ENCODE measurements at places on chromosomes 12 and 14.

- H3K4me1 ChIP-seq: peaks cover 36% of the 10 kb centered on the region
- peak overlapping the region; percentile 90 for H3K27ac ChIP-seq
- no peak overlapping the region for H3K4me3 ChIP-seq
- H3K27me3 ChIP-seq: no peaks in the 10 kb centered on the region
- H3K36me3 ChIP-seq: no peaks in the 10 kb centered on the region
Observed at GRCh38 chr14:105076296-105076804, 11.1 kb upstream of the GPR132 start.

GRCh38 chr12:47155457-47156166 lies 75.9 kb upstream of the AMIGO2 start:
- no peak overlapping the region for H3K4me3 ChIP-seq
- H3K27me3 ChIP-seq: no peaks in the 10 kb centered on the region
- H3K27ac ChIP-seq: no peak overlapping the region
- DNase-seq: no peak
- H3K36me3 ChIP-seq: peaks cover 31% of the 10 kb centered on the region

DNA sequence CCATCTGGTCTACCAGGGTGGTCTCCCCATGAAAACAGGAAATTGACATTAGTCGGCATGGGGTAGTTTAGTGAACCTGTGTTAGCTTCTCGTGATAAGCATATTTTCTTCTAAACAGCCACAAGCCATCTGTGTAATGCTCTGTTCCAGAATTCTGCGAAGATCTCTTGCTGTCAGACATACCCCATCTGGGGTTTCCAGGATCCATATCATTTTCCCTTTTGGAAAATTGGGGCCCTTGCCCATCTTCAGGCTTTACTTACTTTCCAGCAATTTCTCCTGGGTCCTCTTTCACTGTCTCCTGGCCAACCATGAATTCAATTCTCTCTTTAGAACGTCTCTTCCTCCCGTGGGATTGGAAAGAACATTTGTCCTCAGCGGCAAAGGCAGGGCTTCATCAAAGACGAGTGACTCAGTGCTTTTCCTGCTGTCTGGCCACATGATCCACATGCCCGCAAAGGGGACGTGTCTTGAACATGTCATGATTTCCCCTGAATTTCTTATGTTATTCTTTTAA lies 21.4 kb upstream of the NCOR2 start:
- peaks cover 61% of the 10 kb centered on the region for H3K4me1 ChIP-seq
- DNase-seq: peak; percentile 45
- H3K36me3 ChIP-seq: peaks cover 6% of the 10 kb centered on the region
- peak overlapping the region; percentile 48 for H3K4me3 ChIP-seq

GRCh38 chr12:57518176-57518919 lies 2.0 kb downstream of the DDIT3 start:
- peaks cover 61% of the 10 kb centered on the region for H3K4me1 ChIP-seq
- DNase-seq: no peak
- H3K27ac ChIP-seq: peak overlapping the region; percentile 99
- H3K27me3 ChIP-seq: no peaks in the 10 kb centered on the region
- peaks cover 68% of the 10 kb centered on the region for H3K36me3 ChIP-seq

DNA sequence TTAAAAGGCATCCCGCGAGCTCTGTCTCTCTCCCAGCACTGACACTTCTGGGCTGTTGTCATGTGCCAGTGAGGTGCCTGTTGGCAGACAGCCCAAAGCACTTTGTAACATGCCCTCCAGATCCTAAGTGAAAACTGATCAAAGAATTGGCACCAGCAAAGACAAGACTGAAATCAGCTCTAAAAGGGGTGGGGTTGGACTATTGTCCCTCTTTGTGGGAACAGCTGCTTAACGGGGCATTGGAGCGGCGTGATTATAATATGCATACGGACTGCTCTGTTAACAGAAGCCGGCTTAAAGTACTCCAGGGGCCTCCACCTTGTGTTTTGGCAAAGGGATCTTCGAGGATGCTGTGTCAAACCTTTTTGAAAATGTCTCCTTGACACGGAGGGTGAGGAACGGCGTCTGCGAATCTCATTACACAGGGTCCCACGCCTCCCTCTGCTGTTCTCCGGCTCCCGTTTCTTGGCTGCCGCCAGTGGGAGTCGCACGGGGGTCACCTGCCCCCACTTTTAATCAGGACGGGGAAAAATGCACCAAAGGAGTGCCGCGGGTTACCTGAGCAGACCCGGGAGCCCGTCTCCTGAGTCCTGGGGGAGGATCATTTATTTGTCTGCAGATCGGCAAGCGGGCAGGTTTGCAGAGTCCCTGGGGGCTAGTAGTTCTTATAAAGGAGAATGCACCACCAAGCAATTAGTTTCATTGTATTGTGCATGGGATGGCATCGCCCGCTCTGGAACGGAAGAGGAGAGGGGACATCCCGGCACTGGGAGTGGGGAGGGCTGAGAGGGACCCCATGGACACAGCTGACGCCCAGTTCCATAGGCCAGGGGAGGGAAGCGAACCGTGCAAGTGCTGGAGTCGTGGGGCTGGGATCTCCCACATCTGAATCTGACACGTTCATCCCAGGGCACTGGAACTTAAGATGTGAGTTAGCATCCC lies 44.3 kb downstream of the SPRING1 start:
- DNase-seq: no peak
- peaks cover 62% of the 10 kb centered on the region for H3K4me1 ChIP-seq
- H3K4me3 ChIP-seq: peak overlapping the region; percentile 76

- H3K27ac ChIP-seq: no peak overlapping the region
- H3K27me3 ChIP-seq: no peaks in the 10 kb centered on the region
- no peak for DNase-seq
- peaks cover 18% of the 10 kb centered on the region for H3K4me1 ChIP-seq
Observed at GRCh38 chr12:92529944-92530343, 172.8 kb upstream of the PLEKHG7 start.

DNA sequence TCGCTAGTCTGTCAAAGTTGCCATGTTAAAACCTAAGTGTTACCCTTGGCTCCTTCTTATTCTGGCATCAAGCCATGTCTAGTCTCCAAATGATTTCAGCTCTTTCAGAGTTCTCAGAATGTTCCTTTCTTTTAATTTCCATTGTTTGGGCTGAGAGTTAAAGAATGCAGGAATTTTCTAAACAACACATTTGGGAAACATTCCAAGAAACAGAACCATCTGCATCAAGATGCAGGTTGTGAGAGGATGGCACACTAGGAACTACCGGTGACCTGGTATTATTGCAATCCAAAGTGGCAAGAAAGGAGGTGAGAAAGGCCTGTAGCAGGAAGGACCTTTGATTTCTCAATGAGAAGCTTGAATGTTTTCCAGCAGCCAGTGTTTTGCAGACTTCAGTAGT lies 30.1 kb downstream of the SLC35F4 start:
- no peak overlapping the region for H3K27ac ChIP-seq
- peaks cover 6% of the 10 kb centered on the region for H3K27me3 ChIP-seq
- DNase-seq: no peak
- no peaks in the 10 kb centered on the region for H3K36me3 ChIP-seq
- no peak overlapping the region for H3K4me3 ChIP-seq

DNA sequence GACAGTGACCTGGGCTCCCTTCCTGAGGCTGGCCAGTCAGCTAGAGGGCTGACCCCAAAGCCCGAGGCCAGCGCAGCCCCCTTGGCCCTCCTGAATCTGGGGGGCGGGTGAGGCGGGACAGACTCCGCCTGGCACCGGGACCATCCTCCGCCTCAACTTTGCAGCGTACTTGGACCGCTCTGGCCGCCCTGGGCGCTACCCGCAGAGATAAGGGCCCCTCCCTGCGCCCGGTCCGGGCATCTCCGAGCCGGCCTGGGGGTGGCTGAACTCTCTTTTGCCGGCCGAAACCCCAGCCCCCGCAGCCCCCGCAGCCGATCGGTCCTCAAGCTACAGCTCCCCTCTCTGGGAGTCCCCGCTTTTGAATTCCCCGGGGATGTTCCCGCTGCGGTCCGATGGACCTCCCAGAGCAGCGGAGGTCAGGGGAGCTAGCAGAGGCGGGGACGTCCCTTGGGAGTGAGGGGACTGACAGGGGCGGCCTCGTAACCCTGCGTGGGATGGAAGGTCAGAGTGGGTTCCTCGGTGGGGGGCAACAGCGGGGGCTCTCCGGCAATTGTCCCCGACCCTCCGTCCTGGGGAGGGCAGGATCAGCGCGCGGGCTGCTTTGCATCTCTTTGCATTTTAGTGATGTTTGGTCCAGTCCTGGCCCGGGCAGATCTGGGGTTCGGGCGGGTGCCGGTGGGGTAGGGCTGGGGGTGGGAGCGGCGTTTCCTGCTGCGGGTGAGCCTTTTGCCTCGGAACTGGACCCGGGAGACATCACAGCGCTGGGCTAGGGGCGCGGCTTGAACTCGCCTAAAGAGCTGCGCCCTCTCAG lies at the start of gene CRIP1:
CRIP1 (plus strand) TSS at position 724 of the 811 bp plus-strand sequence. CDS start 374 bp downstream, outside the sequence.
- H3K4me3 ChIP-seq: peak within 1 kb of the TSS; percentile 84
- no peaks in the 10 kb centered on the region for H3K27me3 ChIP-seq
- peak; percentile 67 for DNase-seq
- H3K4me1 ChIP-seq: peaks cover 77% of the 10 kb centered on the region
- peak within 1 kb of the TSS; percentile 93 for H3K27ac ChIP-seq

GRCh38 chr14:99158150-99158549 lies 113.8 kb downstream of the BCL11B start:
- H3K36me3 ChIP-seq: no peaks in the 10 kb centered on the region
- no peak overlapping the region for H3K27ac ChIP-seq
- no peaks in the 10 kb centered on the region for H3K4me1 ChIP-seq

DNA sequence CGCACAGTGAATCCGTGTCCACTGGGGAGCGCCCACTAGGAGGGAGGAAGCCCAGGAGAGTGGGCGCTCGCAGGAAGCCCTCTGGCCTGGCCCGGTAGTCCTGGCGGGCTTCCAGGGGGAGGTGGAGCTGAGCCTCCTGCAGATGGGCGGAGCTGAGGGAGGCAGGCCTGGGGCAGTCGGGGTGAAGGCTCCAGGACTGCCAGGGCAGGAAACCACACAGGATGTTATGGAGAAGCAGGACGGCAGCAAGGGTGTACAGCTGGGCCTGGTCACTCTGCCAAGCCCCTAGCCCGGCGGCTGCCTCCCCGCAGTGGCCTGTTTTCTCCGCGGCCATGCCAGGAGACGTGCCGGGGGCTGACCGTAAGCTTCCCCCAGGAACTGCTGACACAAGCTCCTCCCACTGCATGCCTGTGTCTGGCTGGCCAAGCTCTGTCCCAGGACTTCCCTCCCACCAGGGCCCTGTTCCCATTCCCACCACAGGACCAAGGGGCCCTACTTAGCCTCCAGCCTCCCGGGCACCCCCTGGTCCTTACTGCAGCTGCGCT lies 143.4 kb upstream of the C14orf180 start:
- H3K4me1 ChIP-seq: no peaks in the 10 kb centered on the region
